ENCODE measurements at places on chromosomes 1 and 21.

DNA sequence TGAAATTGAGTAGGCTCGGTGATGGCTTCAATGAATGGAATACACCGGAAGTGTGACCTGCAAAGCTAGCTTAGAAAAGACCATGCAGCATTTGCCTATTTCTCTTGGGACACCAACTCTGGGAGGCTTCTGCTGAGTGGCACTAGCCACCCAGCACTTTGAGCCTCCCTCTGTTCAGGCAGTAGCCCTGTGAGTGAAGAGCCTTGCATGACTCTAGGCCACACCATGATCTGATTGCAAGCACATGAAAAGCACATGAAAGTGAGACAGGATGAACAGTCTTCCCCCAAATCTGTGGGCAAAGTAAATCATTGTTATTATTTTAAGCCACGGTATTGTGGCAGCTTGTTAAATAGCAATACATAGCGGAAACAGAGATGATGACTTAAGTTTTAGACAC lies 2.8 kb downstream of the CD48 start:
- DNase-seq, result no peak

GRCh38 chr1:35590476-35591040 lies 17.4 kb downstream of the TFAP2E start:
- DNase-seq, result no peak

DNA sequence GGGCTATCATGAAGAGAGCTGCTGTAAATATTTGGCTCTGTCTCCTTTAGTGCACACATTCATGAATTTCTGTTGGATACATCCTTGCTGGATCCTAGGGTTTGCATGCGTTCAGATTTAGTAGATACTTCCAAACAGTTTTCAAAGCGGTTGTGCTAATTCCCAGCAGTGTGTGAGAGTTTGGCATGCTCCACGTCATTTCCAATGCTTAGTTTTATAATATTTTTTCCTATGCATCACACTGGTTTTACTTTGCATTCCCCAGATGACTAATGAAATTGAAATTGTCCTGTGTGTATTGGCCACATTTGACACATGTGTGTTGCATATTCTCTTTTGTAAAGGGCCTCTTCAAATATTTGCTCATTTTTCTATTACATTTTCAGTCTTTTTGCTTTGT lies 18.5 kb upstream of the AADACL3 start:
- DNase-seq, result no peak

GRCh38 chr1:22828484-22829308 lies 118.1 kb downstream of the EPHB2 start:
- DNase-seq, result no peak

- DNase-seq, result no peak
Observed at GRCh38 chr1:99534638-99534930, 111.3 kb upstream of the PALMD start.

Data from AML-193 (cell line).